ENCODE measurements at places on chromosomes 6 and 20. TPM values are rescaled to one million over a fixed set of nuclear protein-coding genes. Genes with fewer than 3 reads are reported as not detected.

The XKR7 gene
- total RNA-seq = not detected

The OR12D3 gene
- not detected for total RNA-seq

The ENPP5 gene
- total RNA-seq = not detected

The HLA-DOB gene
- total RNA-seq = 2.5 TPM

The ABHD16A gene
- total RNA-seq = 104 TPM

The DEFB129 gene
- total RNA-seq = not detected
